Activated naive CD4-positive, alpha-beta T cell (primary cell): ENCODE measurements at places on chromosomes 7 and 10.

DNA sequence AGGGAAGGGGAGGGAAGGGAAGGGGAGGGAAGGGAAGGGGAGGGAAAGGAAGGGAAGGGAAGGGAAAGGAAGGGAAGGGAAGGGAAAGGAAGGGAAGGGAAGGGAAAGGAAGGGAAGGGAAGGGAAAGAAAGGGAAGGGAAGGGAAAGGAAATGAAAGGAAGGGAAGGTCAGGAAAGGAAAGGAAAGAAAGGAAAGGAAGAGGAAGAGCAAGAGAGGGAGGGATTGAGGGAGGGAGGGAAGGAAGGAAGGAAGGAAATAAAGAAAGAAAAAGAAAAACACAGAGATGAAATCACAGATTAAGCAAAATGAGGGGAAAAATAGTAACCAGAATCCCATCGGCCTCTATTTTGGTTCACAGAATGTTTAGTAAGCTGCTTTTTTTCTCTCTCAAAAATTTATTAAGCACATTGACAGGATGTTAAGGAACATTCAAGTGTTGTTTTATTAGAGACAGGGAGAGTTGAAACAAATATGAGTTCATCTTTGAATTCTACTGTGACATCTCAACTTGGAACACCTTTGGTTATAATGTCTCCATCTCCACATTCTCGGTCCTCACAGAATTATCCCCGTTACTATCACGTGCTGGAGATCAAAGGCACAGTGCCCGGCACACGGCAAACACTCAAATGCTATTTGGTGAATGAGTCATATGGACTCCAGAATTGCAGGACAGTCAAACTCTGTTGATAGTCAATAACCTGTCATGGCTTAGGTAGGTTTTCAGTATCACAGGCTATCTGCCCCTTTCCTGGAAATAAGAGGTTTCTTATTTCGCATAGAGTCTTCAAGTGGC, 52.4 kb downstream of the ABCB1 start:
- no peak for DNase-seq

GRCh38 chr7:122602800-122603199, 96.1 kb downstream of the RNF133 start:
- no peak for DNase-seq

DNA sequence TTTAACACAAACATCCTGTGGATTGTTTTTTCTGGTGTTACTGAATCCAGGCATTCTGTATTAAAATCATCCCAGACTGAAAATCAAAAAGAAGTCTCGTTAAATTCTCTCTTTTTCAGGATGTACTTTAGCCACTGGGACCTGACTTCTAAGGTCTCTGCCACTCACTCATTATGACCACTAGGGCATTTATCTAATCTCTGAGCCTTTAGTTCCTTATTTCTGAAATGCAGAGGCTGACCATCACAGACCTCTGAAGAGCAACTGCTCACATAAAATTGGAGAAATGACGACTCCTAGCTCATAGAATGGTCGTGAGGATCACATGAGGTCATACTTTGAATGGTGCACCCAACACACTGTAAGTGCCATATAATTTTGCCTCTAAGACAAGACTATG, 63.2 kb downstream of the KCNMA1 start:
- DNase-seq, result no peak

DNA sequence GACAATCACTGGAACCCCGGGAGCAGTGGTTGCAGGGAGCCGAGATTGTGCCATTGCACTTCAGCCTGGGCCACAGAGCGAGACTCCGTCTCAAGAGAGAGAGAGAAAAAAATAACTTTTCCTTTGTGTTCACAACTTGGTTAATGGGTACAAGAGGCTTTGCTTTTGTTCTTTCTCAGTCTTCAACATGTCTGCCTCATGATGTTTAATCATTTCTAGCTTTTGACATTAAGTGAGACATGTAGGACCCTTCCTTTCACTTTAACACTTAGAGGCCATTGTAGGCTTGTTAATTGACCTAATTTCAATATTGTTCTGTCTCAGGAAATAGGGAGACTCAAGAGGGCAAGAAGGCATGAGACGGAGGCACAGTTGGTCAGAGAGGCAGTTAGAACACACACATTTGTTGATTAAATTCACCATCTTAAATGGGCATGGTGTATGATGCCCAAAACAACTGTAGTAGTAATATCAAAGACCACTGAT, 9.3 kb upstream of the CRCP start:
- no peak for DNase-seq

DNA sequence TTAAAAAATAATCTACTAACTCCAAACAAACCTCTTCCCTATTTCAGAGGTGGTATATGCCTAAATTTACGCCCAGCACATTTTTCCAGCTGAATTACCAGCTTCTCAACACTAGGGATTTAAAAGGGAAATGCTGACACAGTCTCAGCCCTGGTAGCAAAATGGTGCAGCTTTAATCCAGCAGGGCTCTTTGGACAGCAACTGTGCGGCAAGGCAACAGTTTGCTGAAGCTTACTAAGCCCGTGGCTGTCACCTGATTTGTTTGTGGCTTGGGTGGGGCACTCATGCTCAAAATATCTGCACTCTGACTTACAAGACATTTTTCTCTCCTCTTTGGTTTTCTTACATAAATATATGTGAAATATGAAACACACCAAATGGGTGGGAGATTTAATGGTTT, 206.7 kb downstream of the POU6F2 start:
- no peak for DNase-seq

- DNase-seq, result no peak
Observed at GRCh38 chr7:33904681-33905388, 504 bp upstream of the BMPER start.

DNA sequence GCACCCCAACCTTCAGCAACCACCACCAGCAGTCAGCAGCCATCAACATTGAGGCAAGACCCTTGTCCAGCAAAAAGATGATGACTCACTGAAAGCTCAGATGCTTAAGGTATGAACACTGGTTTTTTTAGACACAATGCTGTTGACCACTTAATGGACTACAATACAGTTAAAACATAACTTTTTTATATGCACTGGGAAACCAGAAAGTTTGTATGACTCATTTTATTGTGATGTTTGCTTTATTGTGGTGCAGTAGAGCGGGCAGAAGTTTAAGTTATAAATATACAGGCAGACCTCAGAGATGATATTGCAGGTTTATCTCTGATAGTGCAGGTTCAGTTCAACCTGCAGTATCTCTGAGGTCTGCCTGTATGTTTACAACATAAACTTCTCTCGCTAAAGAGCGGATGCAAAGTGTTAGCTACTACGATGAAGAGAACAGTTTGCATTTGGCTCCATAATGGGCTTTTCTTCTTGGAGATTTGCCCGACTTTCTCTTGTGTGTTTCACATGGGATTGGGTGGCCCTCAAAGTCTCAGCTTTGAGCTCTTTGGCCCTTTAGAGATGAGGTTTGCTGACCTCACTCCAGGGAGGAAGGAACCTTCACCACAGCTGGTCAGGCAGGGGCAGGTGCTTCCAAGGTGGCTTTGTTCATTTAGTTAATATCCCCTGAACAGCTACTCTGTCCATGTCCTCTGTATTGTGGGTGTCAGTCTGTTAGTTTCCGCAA, 84.4 kb upstream of the SHH start:
- DNase-seq, result no peak

GRCh38 chr7:30224511-30225062, 59.8 kb upstream of the ZNRF2 start:
- no peak for DNase-seq

- DNase-seq, result no peak
Observed at GRCh38 chr10:23190872-23191763, 994 bp upstream of the PTF1A start.

- DNase-seq, result no peak
Observed at GRCh38 chr7:44432381-44432977, 58.0 kb downstream of the NUDCD3 start.

DNA sequence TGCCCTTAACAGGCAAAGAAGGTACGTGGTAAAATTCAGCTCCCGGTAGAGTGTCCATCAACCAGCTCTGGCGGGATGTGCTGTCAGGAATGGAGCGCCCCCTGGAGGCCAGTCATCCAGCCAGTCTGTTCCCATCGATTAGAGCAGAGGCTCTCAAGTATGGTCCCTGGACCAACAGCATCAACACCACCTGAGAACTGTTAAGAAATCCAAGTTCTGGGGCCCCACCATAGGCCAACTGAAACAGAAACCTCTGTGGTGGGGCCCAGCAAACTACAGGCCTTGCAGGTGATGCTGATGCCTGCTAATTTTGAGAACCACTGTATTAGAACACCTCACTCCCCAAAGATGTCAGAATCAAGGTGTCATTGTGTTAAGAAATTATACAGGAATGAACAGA, 109.2 kb downstream of the DPY19L1 start:
- DNase-seq, result peak; percentile 9

GRCh38 chr7:112052498-112052897, 153.7 kb downstream of the DOCK4 start:
- no peak for DNase-seq

- DNase-seq, result no peak
Observed at GRCh38 chr7:5351507-5352265, 68.9 kb downstream of the SLC29A4 start.

- no peak for DNase-seq
Observed at GRCh38 chr10:133236401-133237240, 1.0 kb upstream of the VENTX start.

DNA sequence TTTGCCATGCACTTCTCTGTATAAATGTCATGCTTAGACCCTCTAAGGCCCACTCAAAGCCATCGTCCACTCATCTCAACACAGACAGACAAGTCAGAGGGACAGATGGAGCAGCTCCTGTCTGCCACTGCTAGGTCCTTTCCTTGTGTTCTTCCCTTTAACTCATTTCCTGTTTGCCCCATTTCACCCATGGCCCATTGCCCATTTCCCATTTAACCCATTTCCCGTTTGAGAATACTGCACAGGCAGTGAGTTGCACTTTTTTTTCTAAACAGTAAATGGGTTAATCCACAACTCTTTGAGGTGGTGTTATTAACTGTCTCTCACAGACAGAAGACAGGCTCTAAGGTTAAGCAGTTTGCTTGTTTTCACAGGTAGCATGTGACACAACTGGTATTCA, 179.3 kb downstream of the NPSR1 start:
- no peak for DNase-seq

DNA sequence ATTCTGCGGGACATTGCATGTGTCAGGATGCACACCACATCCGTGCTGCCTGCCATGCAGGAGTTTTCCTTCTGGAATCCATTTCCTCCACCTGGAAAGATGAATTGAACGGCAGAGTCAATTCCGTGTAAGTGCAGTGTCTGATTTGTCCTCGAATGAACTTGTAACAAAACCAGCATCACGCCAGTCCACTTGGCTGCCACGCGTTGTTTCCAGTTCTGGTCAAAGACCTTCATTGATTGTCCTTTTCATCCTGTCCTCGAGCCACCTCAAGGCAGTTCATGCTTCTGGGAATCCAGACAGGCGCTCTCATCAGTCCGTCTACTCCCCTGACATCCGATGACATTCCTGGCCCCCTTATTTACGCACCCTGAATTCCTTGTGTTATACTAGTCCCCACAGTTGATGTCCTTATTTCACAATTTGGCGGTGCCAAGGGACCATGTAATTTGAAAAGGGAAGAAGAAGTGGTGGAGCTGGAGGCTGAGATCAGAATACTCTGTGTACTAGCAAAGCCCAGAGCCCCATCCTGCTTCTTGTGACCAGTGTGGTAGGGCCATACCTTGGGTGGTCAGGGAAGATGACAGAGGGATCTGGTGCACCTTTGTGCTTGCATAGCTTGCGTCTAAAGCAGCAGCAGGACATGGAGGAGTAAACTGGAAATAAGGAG, 502.2 kb downstream of the PLXNA4 start:
- no peak for DNase-seq

GRCh38 chr10:88091490-88092061, 228.2 kb downstream of the PTEN start:
- DNase-seq, result peak; percentile 31

DNA sequence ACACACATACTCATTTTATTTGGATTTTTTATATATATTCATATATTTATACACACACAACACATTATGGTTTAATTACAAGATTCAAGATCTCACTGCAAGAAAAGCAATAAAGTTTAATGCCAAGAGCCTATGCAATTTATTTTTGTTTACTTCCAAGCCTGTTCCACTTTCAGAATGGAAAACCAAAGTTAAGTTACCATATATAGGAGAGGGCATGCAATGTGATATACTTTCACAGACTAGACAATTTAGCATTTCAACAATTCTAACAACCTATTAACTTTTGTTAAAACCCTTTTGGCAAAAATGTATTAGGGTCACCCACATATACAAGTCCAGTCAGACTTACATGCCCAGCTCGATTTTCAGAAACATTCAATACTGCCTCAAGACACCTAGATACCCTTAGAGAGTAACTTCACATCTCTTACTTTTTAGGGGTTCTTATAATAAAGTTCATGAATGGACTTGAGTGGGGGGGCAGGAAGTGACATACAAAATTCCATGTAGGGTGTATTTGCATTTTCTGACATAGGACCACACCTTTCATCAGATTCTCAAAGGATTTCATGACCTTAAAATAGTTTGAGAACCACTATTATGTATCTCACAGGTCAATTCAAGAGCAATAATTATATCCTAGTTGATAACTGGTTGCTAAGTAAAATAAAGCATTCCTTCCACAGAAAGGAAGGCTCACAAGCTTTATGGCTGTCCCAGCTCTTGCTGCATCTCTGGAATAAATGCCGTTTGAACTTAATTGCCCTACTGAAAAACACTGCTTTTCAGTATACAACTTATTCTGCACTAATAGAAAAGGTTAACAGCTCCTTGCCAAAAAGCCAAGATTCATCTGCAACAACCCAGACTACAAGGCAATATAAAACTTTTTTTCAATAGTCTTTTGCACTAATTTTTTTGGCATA, 2.5 kb downstream of the P4HA1 start:
- DNase-seq, result no peak

DNA sequence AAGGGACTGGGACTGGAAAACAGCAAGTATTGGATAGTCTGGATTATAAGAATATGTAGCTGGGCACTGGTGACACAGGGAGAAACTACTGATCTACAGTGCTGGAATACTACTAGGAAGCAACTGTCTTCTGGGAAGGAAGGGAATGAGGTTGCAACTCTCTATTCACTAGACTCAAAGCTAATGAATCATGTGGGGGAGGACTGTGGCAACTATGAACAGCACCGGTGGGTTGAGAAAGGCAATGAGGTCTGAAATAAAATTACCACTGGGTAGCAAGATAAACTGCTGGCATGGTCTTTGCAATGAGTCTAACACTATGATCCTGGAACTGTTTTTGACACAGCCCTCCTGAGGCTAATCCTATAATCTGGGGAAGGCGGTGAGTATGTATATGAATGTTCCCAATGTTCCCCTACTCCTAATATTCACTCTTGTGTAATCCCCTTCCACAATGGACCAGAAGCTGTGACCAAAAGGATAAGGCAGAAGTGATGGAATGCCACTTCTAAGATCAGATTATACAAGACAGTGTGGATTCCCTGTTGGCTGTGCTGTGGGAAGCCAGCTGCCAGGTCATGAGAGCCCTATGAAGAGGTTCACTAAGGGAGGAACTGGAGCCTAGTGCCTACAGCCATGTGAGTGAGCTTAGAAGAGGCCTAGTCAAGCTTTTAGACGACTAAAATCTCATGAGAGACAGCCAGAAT, 101.3 kb upstream of the DNAJB12 start:
- no peak for DNase-seq
